ENCODE measurements at places on chromosomes 4 and X. TPM values are rescaled to one million over a fixed set of nuclear protein-coding genes. Genes with fewer than 3 reads are reported as not detected.

NAP1L2 gene
- total RNA-seq, result not detected

GRCh38 chrX:132467026-132467425, 21.8 kb downstream of the MBNL3 start:
- DNase-seq, result peak; percentile 25

DNA sequence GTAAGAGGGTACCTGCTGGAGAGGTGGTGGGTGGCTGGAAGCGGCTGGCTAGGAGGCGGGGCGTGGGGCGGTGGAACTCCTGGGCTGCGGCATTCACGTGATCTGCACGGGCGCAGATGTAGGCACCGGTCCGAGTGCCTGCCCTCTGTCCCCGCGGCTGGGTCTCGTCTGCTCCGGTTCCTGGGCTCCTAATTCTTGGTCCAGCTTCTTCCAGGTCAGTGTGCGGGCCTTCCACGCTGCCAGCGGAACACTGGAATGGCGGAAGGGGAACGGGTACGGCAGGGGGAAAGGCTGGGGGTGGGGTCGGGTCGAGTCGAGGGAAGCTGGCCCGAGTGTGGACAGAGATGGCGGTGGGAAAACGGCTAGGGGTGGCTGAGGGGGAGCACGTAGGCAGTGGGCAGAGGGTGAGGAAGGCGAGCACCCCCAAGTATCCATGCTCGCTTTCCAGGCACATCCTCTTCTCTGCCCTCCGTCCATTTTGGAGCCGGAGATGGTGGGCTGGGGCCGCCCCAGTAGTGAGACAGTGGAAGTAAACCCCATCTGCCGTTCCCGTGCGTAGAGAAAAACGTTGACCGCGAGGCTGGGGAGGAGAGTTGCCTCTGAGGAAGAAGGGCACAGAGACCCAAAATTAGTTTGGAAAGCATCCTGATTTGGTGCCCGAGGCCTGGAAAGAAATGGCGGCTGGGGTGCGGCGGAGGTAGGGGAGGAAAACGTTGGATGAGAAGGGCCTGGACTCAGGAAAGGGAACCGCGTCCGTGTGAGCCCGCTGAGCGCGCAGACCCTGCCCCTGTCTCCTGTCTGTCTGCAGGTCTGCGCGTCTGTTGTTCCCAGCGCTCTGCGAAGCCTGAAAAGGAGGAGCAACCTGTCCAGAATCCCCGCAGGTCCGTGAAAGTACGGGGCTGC, at the start of gene TCEAL4:
Gene TCEAL4, plus strand, starts transcription at position 105 of the 903 bp plus-strand sequence. CDS start 1,161 bp downstream, outside the sequence.
- no peak for DNase-seq

VCX2 gene
- total RNA-seq, result not detected

CENPE gene
- 14.5 TPM for total RNA-seq

DNA sequence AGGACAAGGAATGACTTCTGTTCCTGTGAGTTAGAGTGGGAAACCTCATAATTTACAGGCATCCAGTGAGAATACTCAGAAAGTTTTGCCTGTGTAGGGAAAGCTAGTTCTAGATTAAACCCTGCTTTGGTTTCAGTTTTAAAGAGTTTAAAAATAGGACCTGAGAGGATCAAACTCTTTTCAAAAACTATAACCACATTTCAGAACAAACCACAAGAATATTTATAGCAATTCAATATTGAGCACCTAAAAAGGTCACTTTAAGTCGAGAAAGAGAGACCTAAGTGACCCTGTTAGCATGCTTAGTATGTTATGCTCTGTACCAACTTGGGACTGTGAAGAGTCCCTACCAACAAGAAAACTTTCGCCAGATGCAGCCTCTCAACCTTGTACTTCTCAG, 17.4 kb upstream of the PWWP3B start:
- no peak for DNase-seq

Measured in IMR-90 (cell line).